ENCODE measurements at places on chromosomes 1 and 21.

DNA sequence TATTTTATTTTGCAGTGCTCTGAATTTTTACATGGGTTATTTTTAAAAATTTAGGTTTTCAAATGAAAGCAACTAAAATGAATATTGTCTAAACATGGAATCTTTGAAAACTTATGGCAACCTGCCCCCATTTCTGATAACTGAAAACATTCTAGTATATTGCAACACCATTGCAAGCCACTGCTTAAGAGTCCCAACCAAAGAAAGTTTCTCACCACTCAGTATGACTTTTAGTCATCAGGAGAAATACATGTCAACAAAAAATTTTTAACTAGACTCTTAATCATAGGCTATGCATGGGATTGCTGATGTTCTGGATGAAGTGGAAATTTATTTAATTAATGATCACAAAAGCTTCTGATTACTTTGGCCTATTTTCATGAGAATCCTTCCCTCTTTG lies 112.1 kb downstream of the TNFSF18 start:
- DNase-seq, result peak; percentile 83

DNA sequence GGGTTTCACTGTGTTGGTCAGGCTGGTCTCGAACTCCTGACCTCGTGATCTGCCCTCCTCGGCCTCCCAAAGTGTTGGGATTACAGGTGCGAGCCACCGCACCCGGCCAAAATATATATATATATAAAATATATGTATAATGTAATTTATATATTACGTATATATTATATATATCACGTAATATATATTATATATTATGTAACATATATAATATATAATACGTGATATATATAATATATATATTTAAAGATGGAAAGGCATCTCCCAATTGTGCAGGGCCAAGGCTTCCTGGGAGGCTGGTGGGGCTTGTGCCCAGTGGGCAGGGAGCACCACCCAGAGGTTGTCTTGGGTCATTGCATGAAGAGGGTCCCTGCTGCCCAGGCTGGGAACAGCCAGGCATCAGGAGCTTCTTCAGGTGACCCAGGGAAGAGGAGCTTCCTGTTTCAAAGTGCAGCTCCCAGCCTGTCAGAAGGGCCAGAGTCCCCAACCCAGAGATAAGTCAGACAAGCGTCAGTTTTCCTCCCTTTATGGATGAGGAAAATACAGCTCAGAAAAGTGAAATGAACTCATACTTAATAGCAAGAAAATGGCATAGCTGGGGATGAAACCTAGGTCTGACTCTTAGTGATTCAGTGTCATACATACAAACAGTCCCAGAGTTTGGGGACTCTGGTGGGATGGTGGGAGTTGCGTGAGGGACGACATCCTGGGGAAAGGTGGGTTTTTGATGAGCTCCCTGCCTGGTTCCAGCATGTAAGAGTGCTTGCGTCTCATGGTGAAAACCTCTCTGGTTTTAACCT lies 12.0 kb downstream of the UBE2Q1 start:
- peak; percentile 76 for DNase-seq

DNA sequence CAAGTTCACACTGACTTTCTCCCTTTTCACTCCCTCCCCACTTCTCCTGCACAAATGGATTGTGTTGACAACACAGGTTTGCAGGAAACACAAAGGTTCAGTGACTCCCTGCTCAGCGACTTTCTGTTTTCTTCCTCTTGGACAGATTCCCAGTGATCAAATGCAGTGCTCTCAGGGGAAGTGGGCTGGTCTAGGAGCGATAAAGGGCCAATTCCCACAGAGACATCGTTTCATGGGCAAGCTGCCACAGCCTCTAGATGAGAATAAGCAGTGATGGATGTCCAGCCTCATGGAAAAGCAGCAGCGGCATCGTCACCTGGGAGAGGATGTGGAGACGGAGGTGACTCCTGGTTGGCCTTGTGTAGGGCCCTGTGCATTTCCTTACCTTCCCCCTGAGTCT lies 30.6 kb downstream of the FYB2 start:
- peak; percentile 31 for DNase-seq

DNA sequence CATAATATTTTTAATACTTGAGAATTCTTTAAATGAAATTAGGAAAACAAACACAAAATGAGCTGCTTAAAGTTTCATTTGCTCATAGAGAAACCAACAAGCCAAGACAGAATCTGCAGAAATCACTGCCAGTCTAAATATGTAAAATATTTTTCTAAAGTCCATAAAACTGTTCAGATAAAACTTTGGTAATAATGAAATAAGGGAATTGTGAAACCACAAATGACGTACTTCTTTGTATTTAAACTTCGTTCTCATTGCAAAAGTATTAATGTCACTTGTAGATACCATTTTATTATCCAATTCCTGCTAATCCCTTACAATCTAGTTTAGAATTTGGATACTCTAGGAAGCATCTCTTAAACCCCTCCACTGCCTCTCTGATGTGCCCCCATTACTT lies 234.5 kb upstream of the NEGR1 start:
- peak; percentile 18 for DNase-seq

- no peak for DNase-seq
Observed at GRCh38 chr1:98126740-98127139, 205.9 kb upstream of the DPYD start.

DNA sequence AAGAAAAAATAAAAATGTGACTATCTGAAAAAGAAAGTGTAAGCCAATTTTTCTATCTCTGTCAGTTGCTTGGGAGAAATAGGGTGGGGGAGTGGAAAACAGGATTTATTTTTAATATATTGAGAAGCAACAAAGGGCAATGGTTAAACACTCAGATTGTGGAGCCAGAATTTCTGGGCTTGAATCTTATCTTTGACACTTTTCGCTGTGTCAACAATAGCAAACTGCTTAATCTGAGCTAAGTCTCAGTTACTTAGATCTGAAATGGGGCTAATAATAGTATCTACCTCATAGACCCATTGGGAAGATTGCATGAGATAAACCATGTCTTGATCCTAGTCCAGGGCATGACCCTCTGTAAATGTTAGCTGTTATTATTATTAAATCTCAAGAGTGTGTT lies 468.1 kb downstream of the ADGRL2 start:
- DNase-seq, result no peak

DNA sequence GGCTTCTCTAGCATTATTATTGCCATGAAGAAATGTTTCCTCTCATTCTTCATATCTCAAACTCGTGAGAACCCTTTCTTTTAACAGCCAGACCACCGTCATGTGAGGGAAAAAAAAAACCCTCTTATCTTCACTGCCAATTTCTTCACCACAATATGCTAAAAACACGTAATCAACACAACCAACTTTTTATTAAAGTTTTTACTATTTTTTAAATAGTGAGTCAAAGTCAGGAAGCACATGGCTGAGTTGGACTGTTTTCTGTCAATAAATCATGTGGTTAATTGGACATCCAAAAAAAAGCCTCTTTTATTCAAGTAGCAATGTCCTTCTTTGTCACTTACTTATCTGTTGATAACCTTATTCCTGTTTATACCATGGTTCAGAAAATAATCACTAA lies 55.9 kb upstream of the SAMD13 start:
- DNase-seq, result peak; percentile 39

- DNase-seq, result no peak
Observed at GRCh38 chr1:182257369-182258063, 134.1 kb downstream of the GLUL start.

DNA sequence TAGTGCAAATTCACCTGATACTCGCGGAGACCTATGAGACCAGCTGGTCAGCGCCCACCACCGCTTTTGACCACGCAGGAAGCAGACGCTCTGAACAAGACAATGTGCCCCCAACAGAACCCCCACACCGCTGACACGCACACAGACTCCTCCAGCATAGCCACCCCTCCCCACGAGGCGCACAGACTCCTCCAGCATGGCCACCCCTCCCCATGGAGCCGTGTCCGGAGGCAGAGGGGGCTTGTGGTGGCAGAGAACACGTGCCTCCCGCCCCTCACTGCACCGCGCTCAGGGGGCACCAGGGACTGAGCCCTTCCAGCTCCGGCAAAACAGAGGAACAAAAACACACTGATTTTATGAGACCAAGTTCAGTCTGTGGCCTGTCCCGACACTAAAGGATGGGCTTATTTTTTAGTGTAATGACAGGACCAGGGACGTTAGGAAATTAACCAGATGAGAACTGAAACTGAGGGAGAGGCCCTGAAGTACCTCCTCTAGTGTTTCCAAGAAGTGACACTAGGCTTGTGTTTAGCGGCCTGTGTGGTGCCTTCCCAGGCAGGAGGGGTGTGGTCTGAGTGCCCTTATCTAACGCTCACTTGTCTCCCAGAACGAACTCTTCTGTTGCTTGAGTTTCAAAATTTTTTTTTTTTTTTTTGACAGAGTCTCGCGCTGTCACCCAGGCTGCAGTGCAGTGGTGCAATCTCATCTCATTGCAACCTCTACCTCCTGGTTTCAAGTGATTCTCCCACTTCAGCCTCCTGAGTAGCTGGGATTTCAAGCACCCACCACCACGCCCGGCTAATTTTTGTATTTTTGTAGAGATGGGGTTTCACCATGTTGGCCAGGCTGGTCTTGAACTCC lies 10.0 kb upstream of the AGPAT3 start:
- peak; percentile 19 for DNase-seq

DNA sequence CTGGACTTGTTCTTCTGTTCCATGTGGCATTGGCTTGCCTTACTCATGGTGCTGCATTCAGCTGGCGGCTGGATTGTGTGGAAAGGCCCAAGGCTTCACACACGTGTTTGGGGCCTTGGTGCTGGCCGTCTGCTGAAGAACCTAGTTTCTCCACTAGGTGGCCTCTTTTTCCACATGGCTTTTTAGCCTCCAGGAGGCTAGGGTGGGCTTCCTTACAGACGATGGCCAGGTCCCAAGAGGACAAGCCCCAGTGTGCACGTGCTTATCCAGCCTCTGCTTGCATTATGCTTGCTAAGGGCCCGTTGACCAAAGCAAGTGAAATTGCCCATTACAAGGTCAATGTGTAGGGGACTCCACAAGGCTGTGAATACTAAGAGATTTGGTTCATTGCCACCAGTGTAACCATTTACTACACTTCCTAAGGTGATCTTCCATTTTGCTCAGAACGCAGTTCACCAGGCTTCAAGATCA lies 47.5 kb upstream of the FOXO6 start:
- DNase-seq, result peak; percentile 34

DNA sequence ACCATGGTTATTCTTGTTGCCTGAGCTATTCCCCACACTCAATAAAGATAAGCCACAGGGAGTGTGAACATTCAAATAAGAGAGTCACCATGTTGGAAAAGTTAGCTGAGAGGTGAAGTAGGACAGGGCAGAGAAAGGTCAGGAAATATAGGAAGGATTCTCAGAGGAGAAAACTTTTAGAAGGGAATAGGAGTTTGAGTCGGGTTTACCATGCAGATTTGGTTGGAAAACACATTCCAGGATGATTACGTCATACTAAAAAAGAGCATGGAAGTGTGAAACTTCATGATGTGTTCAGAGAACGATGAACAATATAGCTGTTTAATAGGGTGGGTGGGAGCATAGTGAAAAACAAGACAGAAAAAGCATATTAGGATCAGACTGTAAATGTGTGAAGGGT lies 1125.3 kb upstream of the ADGRL2 start:
- peak; percentile 15 for DNase-seq

DNA sequence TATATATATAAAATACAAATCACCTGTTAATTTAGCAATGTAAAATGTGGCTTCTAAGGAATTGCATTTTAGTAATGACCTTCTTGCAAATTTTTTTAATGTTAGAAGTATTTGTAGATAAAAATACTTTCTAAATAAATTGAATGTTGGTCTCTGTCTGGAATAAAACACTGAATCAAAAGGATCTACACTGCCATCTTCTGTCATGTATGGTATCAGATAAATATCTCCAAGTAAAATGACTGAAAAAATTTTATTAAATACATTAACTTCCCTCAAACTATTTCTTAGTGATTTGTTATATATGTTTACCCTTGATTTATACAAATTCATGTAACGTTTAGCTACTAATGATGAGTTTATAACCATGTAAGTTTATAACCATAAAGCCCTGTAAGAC lies 2029.3 kb downstream of the MRPL39 start:
- no peak for DNase-seq

- no peak for DNase-seq
Observed at GRCh38 chr1:94098585-94099111, 22.3 kb downstream of the ABCA4 start.

DNA sequence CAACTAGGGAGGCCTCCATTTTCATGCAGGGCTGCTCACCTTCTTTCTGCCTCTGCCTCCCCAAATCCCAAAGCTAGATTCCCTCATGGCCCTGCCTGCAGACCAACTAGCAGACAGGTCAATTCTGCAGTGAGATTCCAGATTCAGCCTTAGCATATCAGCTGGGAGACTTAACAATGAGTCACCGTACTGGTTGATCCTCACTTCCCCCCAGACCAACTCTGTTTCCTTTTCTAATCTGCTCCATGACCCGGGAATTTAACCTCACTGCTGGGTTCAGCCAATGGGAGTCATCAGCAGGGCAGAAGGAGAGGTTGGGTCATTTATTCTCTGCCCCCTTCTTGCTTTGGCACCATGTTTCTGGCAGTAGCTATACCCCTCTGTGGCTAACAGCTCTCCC lies 140.6 kb upstream of the GRIK3 start:
- no peak for DNase-seq

DNA sequence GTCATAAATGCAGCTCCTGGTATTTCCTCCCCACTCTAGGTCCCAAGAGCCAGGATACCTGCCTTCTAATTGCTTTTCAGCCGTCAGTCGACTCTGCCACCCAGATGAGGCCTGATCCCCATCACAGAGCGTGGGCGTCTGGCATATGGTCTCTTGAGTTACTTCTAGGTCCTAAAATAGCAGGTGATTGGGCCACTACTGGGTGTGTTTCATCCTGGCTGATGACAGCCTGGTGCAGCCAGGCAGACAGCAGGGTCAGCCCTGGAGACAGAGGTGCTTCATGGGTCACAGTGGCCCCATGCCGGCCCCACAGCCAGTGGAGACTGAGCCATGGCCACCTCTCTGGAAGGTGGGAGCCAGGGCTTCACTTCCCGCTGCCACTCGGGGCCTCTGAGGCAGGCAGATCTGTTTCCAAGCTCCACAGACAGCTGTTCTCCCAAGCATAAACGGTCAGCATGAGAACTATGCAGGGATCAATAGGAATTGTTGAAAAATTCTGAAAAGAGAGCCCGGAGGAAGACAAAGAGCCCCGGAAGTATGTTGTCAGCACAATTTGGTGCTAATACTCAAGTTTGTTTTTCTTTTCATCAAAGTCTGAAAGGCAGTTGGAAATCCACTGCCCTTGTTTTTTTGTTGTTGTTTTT lies 83.0 kb downstream of the MAN1C1 start:
- DNase-seq, result no peak

GRCh38 chr21:20270365-20271055 lies 727.7 kb upstream of the NCAM2 start:
- DNase-seq, result no peak

- no peak for DNase-seq
Observed at GRCh38 chr1:167605576-167605975, 24.5 kb upstream of the RCSD1 start.

GRCh38 chr1:68229650-68230483 lies 2.5 kb downstream of the WLS start:
- no peak for DNase-seq

- DNase-seq, result peak; percentile 61
Observed at GRCh38 chr1:40736085-40736531, 44.6 kb downstream of the NFYC start.

Data from cardiac fibroblast (primary cell).